Activated CD8-positive, alpha-beta memory T cell treated with anti-CD3 and anti-CD28 coated beads for 4 hours (primary cell): ENCODE measurements at places on chromosomes 2 and 18.

DNA sequence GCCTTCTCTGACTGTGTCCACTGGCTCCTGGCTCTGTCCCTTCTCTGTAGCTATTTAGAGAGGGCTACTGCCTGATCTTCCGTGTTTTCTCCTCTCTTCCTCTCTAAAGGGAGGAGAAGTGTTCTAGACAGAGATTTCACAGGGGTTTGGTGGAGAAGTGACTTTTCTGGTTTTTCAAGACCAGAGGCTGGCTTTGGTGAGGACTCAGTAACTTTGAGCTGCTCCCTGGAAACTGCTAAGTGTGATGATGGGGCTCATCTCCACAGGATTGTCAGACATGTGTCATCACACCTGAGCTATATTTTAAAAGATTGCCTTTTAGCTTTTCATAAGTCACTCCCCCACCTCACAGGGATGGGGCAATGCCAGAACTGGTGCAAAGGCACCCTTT, 6.2 kb downstream of the MAL start:
- DNase-seq, result no peak

GRCh38 chr2:58734365-58734764, 493.2 kb upstream of the FANCL start:
- no peak for DNase-seq

DNA sequence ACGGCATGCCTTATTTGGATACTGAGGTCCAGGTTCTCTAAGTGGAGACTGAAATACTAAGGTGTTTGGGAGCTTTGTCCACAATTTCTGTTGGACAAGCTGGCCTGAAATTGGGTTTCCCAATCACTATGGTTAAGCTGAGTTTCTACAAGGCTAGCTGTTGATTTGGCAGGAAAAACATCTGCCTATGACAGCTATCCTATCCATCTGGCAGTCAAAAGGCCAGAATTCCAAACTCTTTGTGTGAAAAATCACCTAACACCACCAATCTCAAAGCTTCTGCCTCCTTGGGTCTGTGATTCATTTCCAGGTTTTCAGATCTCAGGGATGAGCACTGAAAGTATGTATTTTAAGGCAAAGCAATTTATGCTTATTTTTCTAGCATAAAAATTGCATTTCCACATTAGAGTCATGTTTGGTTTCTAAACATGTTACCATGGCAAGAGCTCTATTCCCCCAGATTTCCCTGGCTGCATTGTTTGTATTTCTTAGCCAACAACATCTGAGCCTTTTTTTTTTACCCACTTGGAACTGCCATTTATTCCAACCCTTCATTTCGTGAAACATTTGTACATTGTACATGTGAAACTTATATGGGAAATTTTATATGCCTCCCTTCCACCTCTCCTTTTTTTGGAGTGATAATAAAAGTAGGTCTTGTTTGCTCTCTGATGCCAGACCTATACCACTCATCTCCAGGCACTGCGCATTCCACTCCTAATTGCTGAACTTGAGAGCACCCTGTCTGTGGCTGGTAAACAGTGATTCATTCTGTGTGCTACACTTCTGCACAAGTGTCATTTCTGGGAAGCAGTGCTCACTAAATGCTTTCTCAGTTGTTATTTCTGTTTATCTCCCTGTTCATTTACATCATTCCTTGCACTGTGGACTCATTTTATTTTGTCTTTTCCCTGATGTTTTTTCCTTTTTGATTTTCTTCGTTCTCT, 15.9 kb upstream of the CCDC85A start:
- DNase-seq, result no peak

DNA sequence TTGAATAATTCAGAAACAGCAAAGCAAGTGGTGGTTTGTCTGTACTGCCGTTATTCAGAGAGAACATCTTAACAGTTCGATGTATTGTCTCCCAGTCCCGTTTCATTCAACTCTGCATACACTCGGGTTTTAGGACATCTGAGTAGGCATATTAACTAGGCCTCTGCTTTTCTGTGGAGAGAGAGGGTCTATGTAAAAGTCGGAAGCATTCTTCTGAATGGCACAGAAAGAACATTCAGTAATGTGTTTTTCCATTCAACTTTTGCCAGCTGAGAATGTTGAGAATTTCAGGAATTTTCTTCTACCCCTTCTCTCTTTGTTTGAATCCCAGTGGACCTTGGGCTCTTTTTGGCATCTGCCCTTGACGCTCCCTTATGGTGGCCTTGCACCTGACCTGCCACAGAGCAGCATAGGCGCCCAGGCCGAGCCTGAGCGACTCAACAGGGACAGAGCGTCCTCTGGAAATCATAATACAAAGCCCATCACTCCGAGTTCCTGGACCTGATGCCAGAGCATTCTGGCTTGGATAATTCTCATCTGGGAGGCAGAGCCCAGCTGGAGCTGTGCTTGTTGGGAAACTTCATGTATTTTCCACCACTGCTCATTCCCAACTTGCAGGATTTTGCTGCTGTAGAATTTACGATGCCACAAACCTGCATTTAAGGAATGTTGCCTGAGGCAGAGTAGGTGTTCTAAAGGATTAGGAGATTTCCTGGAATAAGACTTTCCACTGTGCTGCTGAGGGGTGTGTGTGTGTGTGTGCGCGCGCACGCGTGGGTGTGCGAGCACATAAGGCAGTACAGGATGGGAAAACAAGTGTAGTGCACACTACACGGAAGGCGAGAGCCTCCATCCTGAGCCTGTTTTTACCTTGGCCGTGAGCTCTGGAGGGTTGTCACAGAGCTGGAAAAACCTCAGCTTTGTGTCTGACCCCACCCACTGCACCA, 77.2 kb upstream of the TXNDC2 start:
- no peak for DNase-seq

DNA sequence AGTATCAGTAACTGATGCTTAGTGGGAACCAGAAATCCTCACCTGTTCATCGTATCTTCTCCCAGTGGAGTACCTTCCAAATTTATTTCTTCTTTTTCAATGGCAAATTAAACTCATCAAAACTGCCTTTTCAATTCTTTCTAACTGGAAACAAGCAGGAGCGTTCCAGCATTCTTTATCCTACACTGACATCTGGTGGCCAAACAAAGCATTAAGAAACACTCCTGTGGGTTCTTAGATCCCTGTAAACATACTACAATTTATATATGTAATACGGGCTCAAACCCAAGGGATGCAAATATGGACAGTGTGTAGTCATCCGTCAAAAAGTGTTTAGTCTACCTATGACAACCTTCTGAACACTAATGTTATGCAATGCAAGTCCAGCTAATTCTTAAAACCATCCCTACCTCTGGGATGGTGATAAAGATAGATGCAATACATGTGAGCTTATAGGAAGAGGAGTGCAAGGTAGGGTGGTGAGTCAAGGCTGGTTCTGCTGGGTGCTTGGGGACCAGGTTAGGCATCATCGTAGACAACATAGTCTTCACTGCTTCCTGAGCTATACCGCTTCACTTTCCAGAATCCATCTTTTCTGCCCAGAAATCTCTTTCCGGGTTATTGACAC, 375.0 kb downstream of the CTNNA2 start:
- no peak for DNase-seq

DNA sequence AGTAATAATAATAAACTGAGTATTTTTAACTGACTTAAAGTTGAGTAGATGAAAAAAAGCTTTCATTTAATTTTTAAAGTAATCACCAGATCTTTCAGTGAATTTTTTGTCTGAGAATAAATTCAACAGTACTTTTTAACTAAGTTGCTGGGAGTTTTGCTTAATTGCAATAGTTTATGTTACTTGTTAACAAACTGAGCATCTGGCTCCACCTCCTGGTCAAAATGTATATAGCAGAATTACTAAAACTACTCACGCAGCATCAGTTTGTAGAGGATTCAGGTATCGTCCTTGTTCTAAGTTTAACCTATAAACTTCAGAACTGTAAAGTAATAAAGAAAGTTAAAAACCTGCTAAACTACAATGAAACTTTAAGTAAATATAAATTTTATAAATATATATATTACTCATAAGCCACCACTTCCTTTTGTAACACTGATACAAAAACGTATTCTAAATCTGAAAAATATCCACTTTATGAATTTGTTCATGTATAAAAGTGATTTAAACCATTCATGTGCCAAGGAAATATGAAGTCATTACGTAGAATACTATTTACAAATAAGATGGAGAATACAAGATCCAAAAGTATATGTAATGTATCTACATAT, 21.3 kb downstream of the NOL10 start:
- DNase-seq, result no peak

- DNase-seq, result no peak
These were observed 124.0 kb downstream of the GULP1 start for GRCh38 chr2:188415754-188416083.

DNA sequence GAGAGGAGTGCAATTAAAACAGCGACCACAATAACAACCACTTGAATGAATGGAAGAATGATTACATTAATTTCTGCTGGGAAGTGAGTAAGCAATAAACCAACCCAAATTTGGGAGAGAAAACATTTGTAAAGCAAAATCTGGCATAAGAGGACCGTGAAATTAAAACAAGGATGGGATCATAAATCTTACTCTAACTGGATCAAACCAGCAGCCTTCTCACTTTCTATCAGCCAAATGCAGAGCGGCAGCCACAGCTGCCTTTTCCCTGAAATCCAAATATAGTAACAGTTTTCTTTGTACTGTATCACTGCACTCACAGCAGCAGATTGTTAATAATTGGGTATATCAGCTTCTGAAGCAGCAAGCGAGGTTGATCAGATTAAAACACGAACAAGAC, 245.2 kb upstream of the REG3G start:
- DNase-seq, result no peak

DNA sequence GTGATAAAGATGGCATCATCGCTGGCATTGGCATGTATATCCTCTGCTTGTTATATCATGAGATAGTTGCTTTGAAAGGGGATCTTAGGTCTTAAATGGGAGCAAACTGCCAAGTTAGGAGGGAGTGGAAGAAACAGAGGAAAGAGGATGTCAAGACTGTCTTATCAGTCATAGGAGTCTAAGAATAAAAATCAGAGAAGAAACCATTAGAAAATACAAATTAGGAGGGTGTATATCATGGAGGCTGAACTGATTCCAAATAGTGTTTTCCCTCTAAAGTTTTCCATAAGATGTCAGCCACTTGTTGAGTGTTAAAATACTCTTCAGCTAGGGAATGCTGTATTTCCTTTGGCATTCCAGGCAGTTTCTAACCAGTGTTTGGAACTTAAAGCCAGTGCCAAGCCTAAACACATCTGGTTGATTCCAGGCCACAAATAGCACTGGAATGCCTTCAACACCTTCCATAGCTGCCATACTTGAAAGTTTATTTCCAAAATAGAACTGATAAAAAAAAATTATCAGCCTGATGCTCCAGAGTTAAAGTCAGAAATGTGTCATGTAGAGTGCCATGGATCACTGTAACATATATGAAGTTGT, 129.4 kb downstream of the ZEB2 start:
- DNase-seq, result no peak

- no peak for DNase-seq
These were observed 76.9 kb downstream of the CRIM1 start for GRCh38 chr2:36432479-36432878.

DNA sequence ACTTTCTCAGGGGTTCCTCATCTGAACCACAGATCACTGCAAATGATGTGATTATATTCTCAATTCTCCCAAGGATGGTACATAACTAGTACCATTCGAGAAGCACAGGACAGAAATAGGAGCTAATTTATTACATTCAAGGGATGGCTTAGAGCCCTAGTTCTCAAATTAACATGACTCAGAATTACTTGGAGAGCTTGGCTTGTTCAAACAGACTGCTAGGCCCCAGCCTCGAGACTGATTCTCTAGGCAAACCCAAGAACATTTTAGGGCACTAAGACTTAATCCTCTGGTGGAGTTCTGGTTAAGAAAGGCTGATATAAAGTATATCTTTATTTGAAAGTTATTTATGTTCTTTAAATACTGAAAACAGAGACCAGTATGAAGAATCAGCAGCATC, 35.8 kb downstream of the HIBCH start:
- DNase-seq, result no peak

- DNase-seq, result no peak
These were observed 353.6 kb downstream of the ARHGAP15 start for GRCh38 chr2:143482771-143483170.

DNA sequence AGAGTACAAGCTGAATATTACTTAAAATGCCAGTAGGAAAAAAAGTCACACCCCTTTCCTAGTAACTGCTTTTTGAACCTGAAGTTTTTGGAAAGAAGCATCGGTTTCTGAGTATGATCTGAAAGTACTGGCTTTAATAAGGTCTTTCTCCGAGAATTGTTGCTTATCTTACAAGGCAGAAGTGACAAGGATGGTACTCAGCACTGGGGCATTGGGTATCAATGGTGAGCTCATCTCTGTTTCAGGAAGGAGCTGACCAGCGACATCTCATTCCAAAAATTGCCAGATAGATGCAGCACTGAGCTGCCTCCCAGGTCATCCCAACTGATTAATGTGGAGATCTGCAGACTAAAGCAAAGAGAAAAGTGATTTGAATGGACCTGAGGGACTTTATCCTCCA, 85.4 kb downstream of the FMNL2 start:
- no peak for DNase-seq

DNA sequence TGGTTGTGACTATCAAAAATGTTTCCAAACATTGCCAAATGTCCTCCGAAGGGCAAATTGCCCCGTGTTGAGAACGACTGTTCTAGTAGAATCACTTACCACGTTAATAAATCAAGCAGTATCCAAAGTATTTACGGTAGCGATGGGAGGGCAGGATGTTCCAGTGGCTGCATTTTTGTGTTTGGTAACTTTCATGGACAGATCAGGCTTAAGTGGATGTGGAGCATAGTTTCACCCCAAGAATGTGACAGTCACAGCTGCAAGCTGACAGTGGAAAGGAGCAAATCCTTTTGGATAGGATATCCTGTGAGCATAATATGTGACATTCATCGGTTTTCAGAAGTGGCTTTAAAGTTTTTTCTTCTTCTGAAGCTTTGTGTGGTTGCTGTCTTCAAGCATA, 46.3 kb upstream of the DARS1 start:
- no peak for DNase-seq

- no peak for DNase-seq
These were observed 84.7 kb downstream of the ZNF407 start for GRCh38 chr18:74682141-74682990.

GRCh38 chr18:14937271-14937670, 189.3 kb downstream of the ANKRD30B start:
- DNase-seq, result no peak
